ENCODE measurements at places on chromosomes 6 and 20.

DNA sequence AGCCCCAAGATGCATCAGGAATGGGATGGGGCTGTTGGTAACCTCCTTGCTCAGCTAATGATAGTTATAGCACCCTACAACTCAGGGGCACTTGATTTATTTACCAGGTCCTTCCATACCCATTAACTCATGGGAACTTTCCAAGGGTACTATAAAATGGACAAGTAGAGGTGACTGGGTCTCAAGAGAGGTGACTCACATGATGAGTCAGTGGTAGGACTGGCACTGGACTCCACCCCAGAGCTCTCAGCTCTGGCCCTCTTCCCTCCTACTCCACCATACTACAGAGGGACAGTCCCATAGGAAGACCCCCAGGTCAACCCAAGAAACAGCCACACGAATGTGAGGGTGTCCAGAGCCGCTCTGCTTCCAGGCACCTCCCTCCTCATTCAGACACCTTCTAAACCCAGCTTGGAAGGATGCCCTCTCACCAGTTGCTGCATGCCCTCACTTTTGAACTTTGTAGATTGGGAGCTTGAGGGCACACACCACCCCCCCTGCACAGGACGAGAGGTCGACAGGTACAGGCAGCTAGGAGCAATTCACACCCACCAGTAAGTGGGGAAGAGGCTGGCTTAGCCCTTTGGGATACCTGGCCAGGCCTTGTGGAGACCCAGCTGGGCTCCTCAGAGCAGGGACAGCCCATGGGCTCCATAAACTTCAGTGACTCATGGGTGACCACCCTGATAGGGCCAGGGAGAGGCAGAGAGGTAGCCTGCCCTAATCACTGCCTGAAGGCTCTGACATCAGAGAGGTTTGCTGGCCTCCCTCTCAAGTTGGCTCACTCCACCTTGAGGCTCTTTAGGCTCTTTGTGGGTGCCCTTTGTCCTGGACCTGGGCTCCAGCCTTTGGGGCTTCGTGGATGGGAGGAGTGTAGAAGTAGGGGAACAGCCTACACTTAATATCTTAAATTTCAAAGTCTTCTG, 81.6 kb upstream of the MLN start:
- DNase-seq, result peak; percentile 42

- DNase-seq, result no peak
These were observed 1.1 kb downstream of the CD109 start for GRCh38 chr6:73696966-73697655.

DNA sequence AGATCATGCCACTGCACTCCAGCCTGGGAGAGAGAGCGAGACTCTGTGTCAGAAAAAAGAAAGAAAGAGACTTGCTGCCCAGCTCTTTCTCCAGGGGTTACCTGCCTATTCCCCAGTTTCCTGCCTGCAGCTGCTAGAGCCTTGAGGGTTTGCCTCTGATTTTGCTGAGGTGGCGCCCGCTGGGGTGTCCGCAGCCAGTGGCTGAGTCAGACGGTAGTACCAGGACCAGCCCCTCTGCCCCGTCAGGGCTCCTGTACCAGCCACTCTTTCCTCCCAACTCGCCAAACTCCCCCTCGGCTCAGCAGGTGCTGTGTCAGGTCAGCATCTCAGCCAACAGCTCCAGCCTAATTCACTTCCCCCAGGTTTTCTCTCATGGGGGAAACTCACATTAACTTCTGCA, 7.4 kb upstream of the LSM14B start:
- no peak for DNase-seq

DNA sequence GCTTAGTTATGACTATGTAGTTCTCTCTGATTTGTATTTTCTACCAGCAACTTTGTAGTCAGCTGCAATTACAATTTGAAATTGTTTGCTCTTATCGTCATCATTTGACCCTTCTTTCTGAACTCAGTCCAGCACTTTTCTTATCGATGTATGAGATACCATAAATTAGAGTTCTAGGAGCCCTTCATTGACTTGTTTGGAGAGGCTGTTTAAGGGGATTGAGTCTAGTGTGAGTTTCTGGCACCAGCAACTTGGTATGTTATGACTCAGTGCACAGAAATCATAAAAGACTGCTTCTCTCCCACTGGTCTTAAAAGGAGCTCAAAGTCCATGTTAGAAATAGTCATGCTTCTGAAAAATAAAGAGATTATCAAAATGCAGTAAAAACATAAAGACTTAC, 190.3 kb downstream of the TENT5A start:
- peak; percentile 85 for DNase-seq

GRCh38 chr20:55375920-55376319, 629.4 kb downstream of the CBLN4 start:
- DNase-seq, result no peak

DNA sequence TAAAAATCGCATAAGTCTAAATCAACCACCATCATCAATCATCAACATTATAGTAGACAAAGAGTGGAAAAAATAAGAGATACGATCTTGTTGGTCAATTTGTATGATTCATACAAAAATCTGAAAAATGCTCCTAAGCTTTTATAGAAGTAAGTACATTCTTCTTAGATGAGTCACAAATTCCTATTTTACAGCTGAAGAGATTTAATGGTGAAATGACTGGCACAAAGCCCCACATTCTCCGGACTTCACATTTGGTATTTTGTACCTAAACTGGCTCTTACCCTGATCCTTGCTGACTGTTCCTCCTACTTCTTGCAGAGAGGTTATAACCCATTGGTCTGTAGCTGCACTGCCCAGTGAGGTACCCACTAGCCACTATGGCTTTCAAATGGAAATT, 29.9 kb upstream of the PREP start:
- DNase-seq, result peak; percentile 92

DNA sequence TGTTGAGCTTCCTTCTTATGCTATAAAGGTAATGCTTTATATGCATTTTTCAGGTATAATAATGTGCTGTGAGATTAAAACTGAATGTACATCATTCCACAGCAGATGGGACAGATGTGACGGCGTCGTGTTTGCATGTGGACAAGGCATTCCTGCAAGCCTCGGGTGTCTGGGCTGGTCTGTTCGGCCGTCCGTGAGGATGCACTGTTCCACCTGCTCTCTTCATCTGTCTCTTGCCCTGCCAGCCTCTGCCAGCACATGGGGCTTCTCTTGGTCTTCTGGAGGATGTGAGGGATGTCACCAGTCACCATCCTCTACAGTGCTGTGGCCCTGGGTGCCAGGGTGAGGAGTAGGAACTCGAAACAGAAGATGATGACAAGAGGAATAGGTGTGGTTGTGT, 223.2 kb downstream of the ERMARD start:
- no peak for DNase-seq

- DNase-seq, result peak; percentile 93
These were observed 15.5 kb upstream of the CARMIL1 start for GRCh38 chr6:25263657-25264056.

DNA sequence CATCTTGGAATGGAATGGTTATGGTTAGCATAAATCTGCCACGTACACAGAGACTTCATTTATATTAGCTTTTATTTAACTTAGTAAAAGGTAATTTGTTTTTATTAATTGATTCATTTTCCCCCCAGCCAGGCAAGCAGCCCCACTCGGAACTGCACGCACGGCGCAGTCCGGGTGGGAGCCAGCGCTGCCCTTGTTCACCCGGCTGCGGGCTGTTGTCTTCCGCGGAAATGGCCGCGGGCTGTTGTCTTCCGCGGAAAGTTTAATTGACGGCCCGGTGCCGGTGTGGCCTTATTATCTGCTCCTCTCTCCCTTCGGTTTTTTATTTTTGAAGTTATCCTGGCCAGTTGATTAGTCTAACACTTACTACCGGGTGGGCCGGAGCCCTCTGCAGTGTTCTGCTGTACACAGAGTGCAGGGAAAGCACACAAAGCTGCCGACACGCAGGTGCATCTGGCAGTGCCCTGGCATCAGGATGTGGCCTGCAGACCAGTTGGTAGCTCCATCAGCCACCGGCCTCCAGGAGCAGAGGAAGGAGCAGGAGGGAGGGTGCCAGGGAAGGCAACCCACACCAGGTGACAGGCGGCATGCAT, 270.5 kb downstream of the CDH4 start:
- no peak for DNase-seq

DNA sequence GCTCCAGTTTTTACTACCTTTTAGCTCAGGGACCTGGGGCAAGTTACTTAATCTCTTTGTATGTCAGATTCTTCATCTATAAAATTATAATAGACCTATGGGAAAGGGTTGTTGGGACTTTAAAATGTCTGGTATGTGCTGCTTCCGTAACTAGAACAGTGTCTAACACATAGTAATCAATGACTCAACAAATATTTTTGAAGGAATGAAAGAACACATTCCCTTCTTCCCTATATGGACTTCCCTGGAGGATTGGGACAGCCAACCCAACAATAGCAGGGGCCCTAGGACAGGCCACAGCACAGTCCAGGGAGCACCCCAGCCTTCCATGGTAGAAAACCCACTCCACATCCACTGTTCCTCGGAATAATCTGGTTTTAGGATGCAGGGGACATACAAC, 50.7 kb upstream of the TPD52L1 start:
- DNase-seq, result peak; percentile 97

DNA sequence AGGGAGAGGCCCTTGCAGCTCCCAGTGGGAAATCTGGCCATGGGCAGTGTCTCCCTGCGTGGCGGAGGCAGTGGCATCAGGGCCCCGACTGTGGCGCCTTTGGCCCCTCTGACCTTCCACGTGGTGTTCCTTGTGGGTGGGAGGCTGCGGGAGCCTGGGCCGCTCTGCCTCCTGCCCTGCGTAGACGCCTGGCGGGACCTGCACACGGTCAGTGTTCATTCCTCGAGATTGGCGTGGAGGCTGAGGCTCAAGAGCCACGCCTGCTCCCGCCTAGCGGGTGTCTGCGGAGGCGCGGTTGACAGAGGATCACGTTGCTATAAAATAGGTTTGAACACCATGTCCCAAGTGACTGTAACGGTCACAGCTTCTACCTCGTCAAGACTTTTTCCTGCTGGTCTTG, 14.0 kb downstream of the COL9A3 start:
- no peak for DNase-seq

- DNase-seq, result peak; percentile 25
These were observed 158.6 kb downstream of the TSHZ2 start for GRCh38 chr20:53130795-53131194.

DNA sequence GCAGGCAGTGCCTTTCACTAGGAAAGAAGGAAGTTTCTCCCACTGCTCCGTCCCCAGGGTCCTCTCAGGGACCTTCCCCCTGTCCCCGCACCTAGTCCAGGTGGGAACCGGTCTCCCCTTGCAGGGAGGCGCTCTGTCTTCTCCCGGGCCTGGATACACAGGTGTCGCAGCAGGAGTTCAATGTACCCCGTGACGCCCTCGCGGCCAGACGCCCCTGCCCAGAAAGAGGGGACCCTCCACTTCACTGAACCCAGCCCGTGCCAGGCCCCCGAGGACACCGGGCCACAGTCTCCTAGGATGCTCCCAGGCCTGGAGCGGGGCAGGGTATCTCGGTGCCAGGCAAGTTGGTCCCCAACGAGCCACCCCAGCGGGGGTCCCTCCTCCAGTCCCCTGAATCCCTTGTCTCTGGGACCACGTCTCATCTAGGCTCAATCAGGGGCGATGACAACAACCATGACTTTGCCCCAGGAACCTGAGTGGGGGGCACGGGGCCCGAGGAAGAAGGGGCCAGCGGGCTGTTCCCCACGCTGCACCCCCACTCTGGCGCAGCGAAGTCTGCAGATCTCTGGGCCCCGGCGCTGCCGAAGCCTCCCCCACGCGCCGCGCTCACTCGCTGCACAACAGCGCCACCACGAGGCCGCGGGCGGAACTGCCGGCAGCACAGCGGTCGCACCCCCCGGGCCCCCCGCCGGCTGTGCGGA, 103.0 kb downstream of the EDN3 start:
- DNase-seq, result peak; percentile 41

- peak; percentile 95 for DNase-seq
These were observed 14.0 kb downstream of the UST start for GRCh38 chr6:148760568-148761526.

DNA sequence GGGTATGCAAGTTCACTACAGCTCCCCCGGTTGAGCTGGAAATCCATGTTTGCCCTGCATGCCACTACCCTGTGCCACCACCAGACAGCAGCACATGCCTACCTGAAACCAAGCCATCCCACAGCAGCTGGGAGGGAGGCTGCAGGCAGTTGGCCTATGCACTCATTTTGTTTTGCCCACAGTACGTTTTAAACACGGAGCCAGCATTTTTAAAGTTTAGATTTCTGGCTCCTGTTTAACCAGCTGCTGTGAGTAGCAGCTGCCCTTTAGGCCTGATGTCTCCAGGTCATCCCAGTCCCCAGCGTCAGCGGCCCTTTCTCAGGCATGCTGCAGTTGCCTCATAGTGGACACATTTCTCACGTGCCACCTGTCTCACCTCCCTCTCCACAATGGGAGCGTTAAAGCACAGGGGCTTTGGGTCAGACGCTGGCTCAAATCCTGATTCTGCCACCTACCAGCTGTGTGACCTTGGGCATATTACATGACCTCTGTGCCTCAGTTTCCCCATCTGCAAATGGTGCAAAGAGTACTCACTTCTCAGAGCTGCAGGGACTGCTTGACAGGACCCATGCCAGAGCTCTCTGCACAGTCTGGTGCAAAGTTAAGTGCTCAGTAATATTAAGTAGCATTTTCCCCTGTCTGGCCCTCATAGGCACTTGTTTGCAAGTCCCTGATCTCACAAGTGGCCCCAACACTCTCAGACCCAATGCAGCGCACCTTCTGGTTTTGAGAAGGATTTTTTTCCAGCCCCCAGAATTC, 8.2 kb upstream of the UBE2V1 start:
- peak; percentile 41 for DNase-seq

- DNase-seq, result peak; percentile 82
These were observed at the start of gene PTK7 for GRCh38 chr6:43075670-43076463. Gene PTK7, plus strand, starts transcription at chr6:43076314. Its CDS starts 175 bp downstream, at chr6:43076489.

DNA sequence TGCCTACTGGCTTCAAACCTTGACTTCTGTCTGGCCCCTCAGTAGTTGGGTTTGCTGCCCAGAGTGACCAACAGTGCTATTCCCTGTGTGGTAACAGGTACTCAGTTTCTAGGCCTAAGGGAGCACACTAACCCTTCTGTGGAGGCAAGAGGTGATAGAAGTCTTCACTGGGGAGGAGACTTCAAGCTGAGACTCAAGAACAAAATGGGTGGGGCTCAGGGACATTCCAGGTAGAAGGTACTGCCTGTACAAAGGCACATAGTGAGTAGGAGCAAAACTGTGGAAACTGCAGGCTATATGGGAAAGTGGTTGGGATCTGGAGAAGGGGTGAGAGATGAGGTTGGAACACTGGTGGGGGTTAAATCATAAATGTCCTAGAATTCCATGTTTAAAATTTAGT, 2.3 kb upstream of the SCAND1 start:
- no peak for DNase-seq

DNA sequence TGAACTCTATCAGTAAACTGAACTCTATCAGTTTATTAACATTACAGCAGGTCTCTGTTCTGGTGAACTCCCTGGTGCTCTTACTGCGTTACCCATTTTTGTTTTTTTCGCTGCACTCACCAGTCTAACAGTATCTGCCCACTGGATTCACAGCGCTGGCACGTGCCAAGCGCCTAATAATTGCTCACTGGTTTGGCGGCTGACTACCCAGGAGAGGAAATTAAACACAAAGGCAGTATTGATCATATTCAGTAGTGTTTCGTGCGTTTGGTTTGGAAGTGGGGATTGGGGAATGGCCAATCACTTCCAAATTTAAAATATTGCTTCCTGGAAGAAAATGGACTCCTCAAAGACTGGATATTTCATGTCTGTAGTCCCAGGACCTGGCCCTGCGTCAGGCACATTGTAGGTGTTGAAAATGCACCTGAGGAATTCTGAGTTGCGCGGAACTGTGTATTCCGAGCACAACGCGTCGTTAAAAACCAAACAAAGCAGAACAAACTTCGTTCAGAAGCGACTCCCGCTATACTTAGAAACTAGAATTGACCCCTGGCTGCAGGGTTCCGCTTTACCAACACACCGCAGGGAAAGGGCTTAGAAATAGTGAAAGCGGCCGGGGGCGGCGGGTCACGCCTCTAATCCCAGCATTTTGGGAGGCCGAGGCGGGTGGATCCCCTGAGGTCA, 1.1 kb upstream of the RPS12 start:
- DNase-seq, result peak; percentile 10

- DNase-seq, result peak; percentile 75
These were observed 197.0 kb downstream of the SIM1 start for GRCh38 chr6:100267721-100268123.
